ENCODE measurements at places on chromosomes 1 and 21.

DNA sequence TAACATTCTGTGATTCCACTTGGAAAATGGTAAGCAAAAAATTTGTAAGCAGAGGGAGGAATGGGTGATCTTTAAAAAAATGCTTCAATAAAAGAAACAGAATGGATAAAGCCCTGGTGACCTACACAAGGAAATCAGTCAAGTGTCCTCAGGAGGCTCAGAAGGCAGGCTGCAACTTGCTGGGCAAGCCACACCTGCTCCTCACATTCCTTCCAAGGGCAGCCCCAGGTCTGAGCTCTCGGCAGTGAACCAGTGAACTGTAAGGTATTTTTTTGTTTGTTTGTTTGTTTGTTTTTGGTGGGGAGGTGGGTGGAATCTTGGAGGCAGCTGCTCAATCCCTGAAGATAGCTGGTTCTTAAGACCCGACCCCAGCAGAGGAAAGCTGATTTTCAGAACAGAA is 4.4 kb downstream of the TACSTD2 start:
- DNase-seq = no peak

DNA sequence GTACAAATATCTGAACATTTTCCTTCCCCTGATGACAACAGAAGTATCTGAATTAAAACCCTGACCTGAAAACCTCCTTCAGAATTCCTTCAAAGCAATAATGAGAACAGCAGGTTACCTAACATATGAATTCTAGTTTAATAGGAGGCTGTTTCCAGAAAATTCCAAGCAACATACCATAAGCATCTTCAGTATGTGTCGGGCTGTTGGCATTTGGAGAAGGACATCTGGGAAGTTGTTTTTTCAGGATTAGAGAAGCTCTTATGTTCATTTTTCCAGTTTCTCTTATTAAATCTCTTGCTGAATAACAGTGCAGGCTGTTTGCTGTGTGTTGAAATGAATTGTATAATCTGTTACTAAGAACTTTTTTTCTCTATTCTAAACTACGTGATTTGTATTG is 101.5 kb downstream of the PLA2G4A start:
- no peak for DNase-seq

DNA sequence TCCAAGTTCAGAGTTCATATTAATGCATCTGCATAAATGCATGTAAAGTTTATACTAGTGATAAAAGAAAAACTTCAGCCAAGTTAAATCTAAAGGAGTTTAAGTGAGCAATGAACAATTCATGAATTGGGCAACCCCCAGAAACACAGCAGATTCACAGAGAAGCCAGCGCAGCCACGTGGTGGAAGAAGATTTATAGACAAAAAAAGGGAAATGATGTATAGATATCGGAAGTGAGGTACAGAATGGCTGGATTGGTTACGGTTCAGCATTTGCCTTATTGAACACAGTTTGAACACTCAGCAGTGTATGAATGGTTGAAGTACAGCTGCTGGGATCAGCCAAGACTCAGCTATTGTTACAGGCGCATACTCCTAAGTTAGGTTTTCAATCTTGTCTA is 5.7 kb downstream of the AK5 start:
- no peak for DNase-seq

DNA sequence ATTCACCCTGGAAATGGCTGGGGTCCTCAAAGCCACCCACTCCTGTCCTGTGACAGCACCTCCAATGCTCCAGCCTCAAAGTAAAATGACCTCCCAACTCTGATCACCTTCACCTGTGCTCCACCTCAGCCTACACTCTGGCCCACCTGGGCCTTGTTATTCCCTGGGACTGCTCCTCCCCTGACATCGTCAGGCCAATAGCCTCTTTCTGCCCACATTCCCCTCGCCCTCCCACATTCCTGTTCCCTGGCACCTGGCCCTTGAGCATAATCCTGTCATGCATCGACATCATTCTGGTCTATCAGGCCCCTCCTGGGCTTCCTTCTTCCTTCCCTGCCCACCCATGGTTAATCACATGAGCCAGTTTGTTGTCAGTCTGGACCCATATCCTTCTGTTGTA is 13.2 kb upstream of the BCAR3 start:
- no peak for DNase-seq

DNA sequence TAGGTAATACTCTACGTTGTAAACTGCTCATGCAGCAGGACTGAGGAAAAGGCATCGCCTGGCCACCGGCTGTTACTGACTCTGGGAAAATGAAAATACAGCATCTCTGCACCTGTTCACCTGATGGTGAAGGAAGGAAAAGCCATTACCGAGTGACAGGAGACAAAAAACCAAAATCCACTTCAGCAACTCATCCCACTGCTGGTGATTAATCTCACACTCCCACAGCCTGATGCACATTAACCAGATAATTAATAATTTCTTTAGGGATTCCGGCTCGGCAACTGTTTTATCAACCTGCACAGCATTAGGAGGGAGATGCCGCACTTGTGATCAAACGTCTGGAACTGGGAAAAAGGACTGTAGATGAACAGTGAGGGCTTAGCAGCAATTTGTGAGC is 183.9 kb upstream of the ESRRG start:
- no peak for DNase-seq

DNA sequence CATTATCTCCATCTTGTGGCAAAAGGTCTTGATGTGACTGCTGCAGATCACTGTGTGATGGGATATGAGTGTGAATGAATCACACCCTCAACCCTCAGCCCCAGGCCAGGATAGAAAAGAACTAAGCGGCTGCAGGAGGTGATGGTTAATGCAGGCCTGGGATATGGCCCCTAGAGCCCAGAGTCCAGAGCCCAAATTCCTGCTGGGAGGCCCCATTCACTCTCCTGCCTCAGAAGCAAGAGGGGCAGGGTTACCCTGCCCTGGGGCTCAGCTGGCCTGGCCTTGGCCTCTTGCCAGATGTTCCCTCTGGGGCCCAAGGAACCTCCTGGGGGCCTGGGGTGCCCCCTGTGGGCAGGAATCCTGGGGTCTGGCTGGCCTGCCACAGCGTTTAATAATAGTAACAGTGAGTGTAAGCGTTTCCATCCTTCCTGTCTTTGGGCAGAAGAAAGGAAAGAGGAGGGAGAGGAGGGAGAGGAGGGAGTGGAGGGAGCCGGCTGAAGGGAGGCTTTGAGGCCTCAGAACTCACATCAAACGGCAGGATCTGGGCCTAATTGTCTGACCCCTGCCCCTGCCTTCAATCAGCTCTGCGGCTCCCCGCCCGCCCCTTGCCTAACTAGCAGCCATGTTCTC is 26.2 kb downstream of the DMAP1 start:
- DNase-seq = no peak

DNA sequence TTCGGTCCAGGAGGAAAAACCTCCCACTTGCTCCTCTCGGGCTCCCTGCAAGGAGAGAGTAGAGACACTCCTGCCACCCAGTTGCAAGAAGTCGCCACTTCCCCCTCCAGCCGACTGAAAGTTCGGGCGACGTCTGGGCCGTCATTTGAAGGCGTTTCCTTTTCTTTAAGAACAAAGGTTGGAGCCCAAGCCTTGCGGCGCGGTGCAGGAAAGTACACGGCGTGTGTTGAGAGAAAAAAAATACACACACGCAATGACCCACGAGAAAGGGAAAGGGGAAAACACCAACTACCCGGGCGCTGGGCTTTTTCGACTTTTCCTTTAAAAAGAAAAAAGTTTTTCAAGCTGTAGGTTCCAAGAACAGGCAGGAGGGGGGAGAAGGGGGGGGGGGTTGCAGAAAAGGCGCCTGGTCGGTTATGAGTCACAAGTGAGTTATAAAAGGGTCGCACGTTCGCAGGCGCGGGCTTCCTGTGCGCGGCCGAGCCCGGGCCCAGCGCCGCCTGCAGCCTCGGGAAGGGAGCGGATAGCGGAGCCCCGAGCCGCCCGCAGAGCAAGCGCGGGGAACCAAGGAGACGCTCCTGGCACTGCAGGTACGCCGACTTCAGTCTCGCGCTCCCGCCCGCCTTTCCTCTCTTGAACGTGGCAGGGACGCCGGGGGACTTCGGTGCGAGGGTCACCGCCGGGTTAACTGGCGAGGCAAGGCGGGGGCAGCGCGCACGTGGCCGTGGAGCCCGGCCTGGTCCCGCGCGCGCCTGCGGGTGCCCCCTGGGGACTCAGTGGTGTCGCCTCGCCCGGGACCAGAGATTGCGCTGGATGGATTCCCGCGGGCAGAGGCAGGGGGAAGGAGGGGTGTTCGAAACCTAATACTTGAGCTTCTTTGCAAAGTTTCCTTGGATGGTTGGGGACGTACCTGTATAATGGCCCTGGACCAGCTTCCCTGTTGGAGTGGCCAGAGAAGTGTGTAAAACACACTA is 45.3 kb downstream of the MRPL39 start:
- DNase-seq = peak; percentile 46

DNA sequence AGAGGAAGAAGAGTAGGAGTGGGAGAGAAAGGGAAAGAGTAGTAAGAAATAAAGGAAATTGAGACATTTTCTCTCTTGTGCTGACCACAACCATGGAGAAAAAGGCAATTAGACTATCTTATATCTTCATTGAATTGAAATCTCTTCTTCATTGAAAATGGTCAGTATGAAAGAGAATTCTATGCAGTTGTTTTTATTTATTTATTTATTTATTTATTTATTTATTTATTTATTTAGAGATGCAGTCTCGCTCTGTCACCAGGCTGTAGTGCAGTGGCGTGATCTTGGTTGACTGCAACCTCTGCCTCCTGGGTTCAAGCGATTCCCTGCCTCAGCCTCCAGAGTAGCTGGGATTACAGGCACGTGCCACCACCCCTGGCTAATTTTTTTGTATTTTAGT is 447.1 kb downstream of the PTPRC start:
- no peak for DNase-seq

- no peak for DNase-seq
These were observed 44.9 kb upstream of the TSPAN2 start for GRCh38 chr1:115134231-115134630.

GRCh38 chr1:59520827-59521418 is 224.0 kb downstream of the FGGY start:
- no peak for DNase-seq

DNA sequence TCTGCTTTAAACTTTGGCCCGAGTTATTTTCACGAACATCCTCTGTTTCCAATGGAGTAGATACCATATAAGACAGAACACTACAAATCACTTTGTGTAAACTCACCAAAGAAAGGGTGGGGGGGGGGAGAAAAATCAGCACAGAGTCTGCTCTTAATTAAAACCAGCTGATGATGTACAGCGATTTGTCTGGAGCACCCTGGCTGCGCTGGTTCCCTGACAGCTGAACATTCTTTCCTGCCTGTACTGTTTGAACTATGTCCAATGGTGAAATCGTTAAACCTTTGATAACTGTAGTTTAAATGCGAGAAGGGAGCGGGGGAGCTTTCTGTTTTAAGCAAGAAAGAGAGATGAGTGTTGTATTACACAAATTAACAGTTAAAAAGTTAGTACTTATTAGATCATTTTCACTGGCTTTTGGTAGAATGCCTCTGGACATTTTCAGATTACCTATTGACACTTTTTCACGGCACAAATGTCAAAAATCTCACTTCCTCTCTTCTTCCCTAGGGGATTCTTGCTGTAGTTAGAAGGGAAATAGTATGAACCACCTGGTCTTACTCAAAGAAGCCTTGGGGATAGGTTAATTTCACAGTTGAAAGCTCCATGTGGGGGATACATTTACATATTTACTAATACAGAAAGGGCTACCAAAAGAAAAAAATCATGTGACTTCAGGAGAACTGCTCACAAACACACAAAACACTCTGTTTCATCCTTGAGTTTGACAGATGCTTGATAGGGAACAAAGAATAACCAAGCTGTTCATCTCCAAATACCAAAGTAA is 140.2 kb upstream of the RUNX1 start:
- no peak for DNase-seq

DNA sequence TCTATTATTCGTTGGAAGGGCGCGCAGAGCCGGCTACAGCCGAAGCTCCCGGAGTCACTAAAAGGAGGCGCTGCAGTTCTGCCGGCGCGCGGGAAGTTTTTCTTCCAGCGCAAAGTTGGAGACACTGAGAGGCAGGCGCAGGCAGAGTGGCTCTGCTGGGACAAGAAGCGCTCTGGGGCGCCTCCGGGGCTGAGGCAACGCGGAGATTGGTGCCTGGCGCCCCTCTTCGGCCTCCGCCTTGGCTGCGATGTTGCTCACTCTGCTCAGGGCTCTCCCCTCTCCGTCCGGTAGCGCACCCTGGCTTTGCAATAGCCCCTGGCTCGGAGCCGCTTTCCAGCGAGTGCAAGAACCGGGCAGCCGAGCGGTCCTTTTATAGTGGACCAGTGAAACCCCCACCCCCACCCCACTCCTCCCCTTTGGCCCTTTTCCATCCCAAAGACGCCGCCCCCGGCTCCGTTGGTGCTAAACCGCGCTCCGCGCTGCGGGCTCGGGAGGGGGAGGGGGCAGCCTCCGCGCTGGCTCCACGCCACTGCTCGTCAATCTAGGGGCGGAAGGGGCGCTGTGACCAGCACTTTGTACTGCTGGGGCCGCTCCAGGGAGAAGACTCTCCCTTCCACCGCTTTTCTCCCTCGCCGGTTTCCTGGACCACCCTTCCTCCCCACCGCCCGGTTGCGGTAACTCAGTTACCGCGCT is at the start of gene ADAMTS1:
Gene ADAMTS1 (minus strand): TSS at position 344 of the 693 bp plus-strand sequence. CDS start 455 bp downstream, outside the sequence.
- DNase-seq = no peak

GRCh38 chr1:36377791-36378492 is 7.8 kb downstream of the STK40 start:
- DNase-seq = no peak

GRCh38 chr1:9129266-9130041 is 552 bp upstream of the GPR157 start:
- DNase-seq = peak; percentile 65

GRCh38 chr1:1355416-1355815 is 2.9 kb downstream of the MXRA8 start:
- DNase-seq = no peak

- DNase-seq = no peak
These were observed 144.8 kb downstream of the ETS2 start for GRCh38 chr21:38950435-38951094.

GRCh38 chr1:191022856-191023255 is 545.2 kb upstream of the BRINP3 start:
- DNase-seq = no peak

GRCh38 chr1:92587445-92587844 is 100.7 kb upstream of the GFI1 start:
- DNase-seq = no peak

DNA sequence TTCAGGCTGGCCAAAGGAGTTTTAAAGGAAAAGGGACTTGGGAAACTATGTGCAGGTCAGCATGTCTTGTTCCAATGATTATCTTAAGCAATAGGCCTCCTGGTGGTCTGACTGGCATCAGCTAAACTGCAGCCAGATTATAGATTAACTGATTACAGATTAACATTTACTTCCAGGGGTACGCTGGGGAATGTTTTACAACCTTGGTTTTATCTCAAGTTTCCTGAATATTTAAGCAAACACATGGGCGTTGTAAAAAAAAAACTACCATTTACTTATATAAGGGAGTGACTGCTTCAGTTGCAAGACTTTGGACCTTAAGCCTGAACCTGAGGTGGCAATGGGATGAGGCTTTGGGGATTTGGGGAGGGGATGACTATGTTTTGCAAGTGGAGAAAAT is 600.6 kb upstream of the B3GALT2 start:
- no peak for DNase-seq

GRCh38 chr1:114023377-114023776 is 44.1 kb downstream of the OLFML3 start:
- DNase-seq = no peak

DNA sequence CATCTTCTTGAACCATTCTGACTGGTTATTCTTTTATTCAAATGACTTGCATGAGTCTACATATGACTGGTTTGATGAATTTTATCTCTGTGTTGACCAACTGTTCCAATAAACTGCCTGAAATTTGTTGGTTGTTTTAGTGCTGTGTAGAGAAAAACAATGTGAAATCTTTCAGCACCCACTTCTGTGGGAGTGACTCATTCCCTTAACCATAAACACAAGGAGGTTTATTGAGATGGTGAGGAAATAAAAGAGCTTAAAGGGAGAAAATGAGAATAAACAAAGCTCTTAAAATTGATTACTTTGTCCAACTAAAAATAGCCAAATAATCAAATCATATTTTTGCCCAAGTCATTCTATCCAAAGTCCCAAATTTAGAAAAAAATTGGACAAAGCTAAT is 341.1 kb downstream of the TGFB2 start:
- DNase-seq = no peak
